CD8-positive, alpha-beta memory T cell (primary cell): ENCODE measurements at places on chromosomes 4 and X.

- DNase-seq, result no peak
Observed at GRCh38 chrX:13898603-13899002, 81.7 kb upstream of the GPM6B start.

- no peak for DNase-seq
Observed at GRCh38 chr4:94285666-94286065, 57.0 kb downstream of the HPGDS start.

GRCh38 chr4:144410230-144410783 lies 235.6 kb upstream of the HHIP start:
- DNase-seq, result no peak

GRCh38 chr4:106315476-106315967 lies 487 bp downstream of the TBCK start:
- no peak for DNase-seq

DNA sequence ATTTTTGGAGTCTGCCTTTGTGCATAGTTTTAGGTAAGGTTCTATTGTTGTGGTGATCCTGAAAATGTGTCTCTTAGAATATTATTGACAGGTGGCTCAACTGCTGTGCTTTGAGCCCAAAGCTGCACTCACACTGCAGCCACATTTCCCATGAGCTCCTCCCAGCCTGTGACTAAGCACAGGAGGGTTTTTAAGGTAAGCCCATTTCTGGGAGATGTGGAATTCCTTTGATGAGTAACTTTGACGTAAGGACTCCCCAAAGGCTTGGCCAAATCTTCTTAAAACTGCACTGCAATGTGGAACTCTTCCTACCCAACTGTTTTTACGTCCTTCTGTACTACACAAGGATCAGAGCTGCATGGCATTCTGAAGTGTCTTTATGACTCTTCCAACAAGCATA lies 20.0 kb upstream of the TMPRSS11A start:
- no peak for DNase-seq

GRCh38 chr4:88836216-88836615 lies 138.6 kb upstream of the NAP1L5 start:
- no peak for DNase-seq
